A549 treated with CORT108297 at 1 μM for 4 hours (cell line): ENCODE measurements at places on chromosomes 1 and 21. TPM values are rescaled to one million over a fixed set of nuclear protein-coding genes. Genes with fewer than 3 reads are reported as not detected.

RGS18 gene
- total RNA-seq: not detected in 5 replicates

SLAMF8 gene
- total RNA-seq: 0.03 TPM in 1 of 5 replicates, not detected in the others

TAF12 gene
- 13.4 to 13.9 TPM (median 13.6 TPM) in 5 replicates for total RNA-seq

TDRD10 gene
- not detected in 5 replicates for total RNA-seq

CLCN6 gene
- 4.6 to 7.8 TPM (median 6.3 TPM) in 5 replicates for total RNA-seq

S100A16 gene
- 447 to 522 TPM (median 509 TPM) in 5 replicates for total RNA-seq
